ENCODE measurements at places on chromosomes 2 and 18. TPM values are rescaled to one million over a fixed set of nuclear protein-coding genes. Genes with fewer than 3 reads are reported as not detected.

DNA sequence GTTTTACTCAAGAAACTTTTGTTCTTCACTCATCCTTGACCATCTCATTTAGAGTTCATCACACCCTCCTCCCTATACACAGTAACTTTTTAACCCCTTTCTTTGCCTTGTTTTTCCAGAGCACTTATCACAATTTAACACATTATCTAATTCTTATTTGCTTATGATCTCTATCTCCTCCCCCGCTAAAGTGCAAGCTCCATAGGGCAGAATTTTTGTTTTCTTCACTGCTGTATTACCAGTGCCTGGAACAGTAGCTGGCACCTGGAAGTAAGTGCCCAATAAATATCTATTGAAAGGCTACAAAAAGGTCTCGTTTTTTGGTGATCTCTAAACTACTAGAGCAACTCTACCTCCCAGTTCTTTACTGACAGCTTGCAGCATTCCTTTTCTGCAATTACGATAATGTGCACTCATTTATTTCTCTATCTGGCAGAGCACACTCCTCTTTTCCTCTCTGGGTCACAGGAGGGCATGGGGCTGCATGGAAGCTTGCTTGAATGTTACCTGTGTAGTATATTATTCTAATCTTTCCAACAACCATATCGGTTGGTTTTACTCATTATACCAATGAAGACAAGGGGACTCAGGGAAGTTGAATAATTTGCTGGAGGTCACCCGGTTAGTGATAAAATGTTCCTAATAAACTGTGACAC lies 57.4 kb upstream of the CHST9 start:
- DNase-seq: no peak

GRCh38 chr2:65329525-65329924 lies 101.9 kb downstream of the ACTR2 start:
- DNase-seq: no peak

GRCh38 chr18:45565280-45565970 lies 49.9 kb upstream of the SLC14A2 start:
- DNase-seq: no peak

DNA sequence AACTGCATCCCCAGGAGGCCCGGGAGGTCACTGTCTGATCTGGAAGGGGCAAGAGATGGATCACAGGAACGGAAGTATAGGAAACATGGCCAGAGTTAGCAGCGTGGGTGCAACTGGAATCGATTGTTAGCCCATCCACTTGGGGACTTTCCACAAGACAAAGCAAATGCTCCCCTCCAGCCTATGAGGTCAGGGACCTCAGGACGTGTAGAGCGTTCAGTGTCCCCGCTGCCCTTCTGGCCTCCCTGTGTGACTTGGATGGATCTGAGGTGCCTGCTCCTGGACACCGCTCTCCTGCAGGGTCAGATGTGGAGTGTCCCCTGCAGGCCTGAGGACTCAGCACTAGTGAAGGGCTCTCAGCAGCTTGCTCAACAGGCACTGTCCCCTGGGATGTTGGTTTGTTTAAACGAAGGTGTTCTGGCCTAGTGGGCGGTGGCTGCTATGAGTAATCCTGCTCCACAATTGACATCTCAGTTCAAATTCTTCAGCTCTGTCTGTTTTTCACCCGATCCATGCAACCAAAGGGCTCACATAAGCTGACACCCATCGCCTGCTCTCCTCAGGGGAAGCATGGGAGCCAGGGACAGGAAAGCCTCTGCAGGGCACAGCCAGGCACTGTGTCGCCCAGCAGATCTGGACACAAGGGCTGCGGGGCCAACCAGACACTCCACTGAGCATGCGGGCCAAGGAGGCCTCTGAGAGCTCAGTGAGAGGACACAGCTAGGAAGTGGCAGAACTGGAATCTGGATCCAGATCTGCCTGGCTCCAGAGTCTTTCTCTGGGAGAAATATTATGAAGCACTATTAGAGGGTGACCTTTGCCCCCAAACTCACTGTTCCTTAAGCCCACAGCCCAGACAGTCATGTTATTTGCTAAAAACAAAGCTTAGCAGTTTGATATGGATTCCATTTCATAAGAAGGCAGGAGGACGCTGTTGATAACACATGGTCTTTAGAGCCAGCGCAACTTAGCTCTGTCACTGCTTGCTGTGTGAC lies 78.5 kb downstream of the RHOB start:
- DNase-seq: peak; percentile 61

- DNase-seq: no peak
Observed at GRCh38 chr2:201891676-201892075, 85.3 kb downstream of the CDK15 start.

- no peak for DNase-seq
Observed at GRCh38 chr2:235230821-235231601, 262.8 kb upstream of the AGAP1 start.

DNA sequence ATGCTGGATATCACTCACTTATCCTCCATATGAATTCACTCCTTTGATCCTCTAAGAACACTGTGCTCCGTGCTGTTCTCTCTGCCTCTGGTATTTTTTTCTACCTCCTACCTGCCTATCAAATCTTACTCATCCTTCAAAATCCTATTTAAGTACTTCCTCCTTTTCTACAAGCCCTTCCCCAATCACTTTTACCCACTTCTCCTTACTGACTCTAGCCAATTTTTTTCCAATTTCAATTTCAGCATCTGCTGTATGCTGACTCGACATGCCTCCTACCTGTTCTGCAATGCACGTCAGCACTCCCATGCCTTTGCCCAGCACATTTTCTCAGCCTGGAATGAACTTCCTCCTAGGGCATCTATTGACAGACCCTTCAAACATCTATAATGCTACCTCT lies 37.3 kb upstream of the LNPK start:
- DNase-seq: no peak

Gene DCC
- 4.4 TPM for total RNA-seq

Gene UGT1A3
- total RNA-seq: 20.8 TPM

Gene CNDP1
- 0.31 TPM for total RNA-seq

Gene ACVR1C
- total RNA-seq: 0.81 TPM

All from ureter (tissue), 1 donor.